NCI-H1092 (cell line): ENCODE measurements at places on chromosomes 12 and 14.

- no peak for DNase-seq
These were observed 14.6 kb upstream of the FBXO34 start for GRCh38 chr14:55256586-55256985.

DNA sequence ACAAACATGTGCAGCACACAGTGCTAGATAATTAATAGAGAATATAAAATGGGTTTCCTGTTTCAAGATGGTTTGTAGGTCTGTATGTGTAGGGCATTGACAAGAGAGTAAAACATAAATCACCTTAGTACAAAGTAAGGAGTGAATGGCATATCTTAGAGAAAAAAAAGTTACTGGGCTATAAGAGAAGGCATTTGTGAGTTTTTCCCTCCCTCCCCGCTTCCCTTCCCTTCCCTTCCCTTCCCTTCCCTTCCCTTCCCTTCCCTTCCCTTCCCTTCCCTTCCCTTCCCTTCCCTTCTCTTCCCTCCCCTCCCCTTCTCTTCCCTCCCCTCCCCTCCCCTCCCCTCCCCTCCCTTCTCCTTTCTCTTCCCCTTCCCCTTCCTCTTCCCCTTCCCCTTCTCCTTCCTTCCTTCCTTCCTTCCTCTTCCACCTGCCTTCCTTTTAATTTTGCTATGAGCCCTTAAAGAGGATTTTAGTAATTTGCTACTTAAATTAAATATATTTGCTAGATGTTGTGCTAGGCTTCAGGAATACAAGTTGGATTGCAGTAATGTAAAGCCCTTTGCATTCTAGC lies 57.1 kb downstream of the LRRK2 start:
- DNase-seq = no peak

GRCh38 chr14:55099756-55100155 lies 29.3 kb upstream of the LGALS3 start:
- DNase-seq = no peak

DNA sequence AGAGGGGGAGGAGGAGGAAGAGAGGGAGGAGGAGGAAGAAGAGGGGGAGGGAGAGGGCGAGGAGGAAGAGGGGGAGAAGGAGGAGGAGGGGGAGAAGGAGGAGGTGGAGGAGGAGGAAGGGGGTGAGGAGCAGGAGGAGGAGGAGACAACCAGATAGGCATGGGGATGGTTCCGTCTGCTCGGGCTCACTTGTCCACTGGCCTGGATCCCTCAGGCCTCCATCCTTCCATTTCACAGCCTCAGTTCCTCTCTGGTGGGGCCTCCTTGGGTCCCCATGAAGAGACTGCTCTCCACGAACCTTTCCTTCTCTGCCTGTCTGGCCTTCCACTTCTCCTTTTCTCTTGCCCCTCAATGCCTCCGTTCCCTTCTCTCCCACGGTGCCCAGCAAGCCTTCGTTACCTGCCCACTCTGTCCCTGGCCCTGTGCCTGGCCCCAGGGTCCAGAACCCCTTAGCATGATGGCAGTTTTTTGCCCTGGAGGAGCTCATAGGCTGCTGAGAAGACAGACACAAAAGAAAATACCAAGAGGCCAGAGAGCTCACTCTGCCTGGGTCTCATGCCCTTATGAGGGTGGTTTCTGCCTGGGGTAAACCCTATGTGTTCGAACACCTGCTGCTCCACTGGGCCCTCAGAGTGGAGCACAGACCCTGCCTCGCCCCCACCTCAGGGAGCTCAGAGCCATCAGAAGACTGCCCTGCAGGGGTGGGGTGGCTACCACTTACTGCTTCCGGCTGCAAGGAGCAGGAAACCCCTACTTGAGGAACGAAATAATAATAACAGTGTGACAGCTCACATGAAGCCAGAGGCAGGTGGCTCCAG lies 11.7 kb upstream of the CACNA2D4 start:
- DNase-seq = no peak

- no peak for DNase-seq
These were observed 1.8 kb upstream of the CLEC2A start for GRCh38 chr12:9933958-9934357.

- no peak for DNase-seq
These were observed 115.6 kb downstream of the SLC38A4 start for GRCh38 chr12:46710125-46710743.

GRCh38 chr12:77696183-77696582 lies 134.5 kb upstream of the NAV3 start:
- DNase-seq = no peak
